ENCODE measurements at places on chromosomes 11 and 22.

- DNase-seq = no peak
Observed at GRCh38 chr11:132231656-132232347, 861.4 kb downstream of the NTM start.

GRCh38 chr11:14543260-14543659 is 23.1 kb upstream of the PSMA1 start:
- DNase-seq = no peak

GRCh38 chr11:70210530-70210929 is 7.4 kb downstream of the FADD start:
- DNase-seq = no peak

GRCh38 chr11:64102005-64102738 is 63.7 kb downstream of the MACROD1 start:
- no peak for DNase-seq

DNA sequence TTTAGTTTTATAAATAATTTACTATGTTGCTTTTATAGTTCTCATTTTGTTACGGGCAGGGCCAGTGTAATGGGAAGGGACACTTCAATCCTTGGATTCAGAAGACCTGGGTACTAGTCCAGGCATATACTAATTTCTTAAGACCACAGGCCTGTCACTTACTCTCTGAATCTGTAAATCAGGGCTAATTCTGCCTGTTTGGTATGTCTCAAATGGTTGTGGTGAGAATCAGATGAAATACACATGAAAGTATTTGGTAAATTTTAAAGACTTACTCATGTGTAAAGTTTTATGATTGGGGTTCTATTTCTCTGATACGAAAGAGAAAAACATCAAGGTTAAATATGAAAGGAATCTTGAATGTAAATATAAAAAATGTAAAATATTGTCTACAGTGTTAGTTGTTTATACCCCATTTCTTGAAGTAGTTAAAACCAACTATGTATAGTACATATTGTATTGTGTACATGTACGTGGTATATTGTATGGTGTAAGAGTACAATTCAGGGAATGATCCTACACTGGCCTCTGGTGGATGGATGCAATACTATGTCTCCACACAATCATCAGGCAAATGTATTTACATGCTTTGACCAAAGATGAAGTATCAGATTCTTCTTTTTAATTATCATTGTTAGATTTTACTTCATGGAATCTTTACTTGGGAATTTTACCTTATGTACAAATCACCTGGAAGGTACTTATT is 24.5 kb upstream of the RAG2 start:
- no peak for DNase-seq

- no peak for DNase-seq
Observed at GRCh38 chr11:134231958-134232659, 7.6 kb downstream of the VPS26B start.

GRCh38 chr11:31236143-31236542 is 133.4 kb downstream of the DCDC1 start:
- no peak for DNase-seq

DNA sequence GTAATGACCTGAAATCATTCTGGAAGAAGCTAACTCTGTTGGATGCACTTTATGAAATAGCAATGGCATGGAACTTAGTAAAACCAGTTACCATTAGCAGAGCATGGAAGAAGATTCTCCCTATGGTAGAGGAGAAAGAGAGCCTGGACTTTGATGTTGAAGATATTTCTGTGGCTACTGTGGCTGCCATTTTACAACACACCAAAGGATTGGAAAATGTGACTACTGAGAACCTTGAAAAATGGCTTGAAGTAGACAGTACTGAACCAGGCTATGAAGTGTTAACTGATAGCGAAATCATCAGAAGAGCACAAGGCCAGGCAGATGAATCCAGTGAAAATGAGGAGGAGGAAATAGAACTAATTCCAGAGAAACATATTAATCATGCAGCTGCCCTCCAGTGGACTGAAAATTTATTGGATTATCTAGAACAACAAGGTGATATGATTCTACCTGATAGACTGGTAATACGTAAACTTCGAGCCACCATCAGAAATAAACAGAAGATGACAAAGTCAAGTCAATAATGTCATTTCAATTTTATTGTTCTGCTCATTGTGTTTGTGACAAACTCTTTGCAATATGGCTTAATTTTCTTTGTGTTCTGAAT is 2.0 kb downstream of the JRKL start:
- DNase-seq = no peak

DNA sequence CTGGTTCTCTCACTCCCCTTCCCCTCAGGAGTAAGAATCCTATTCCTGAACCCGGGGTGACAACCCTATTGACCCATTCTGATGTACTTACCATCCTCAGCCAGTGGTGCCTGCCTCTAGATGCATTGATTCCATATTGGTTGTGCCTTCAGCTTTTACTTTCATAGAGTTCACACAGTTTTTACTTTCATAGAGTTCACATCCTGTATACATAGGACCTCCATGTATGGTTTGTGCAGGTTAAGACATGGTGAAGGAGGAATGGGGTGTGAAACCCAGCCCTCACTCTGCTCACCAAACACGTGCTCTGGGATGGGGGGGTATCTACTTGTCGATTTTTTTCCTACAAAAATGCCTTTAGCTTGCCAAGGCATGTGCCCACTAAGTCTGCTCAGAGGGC is 105.6 kb upstream of the TBCEL start:
- DNase-seq = no peak

DNA sequence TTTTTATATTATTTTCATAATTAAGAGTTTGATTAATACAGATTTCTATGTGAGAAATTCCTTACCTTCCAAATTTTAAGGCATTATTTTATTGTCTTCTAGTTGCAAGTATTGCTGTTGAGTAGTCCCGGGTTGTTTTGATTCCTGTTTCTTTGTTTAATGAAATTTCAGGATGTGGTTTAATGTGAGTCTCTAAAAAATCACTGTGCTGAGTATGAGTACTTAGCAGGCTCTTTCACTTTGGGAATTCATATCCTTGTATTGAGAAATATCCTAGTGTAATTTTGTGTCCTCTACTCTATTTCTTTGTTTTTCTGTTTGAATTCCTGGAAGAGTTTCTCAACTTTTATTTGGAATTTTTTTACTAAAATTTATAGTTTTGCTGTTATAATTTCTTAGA is 113.2 kb downstream of the TMEM135 start:
- no peak for DNase-seq
